Activated T-cell treated with anti-CD3 and anti-CD28 coated beads, Interleukin-2, amount 50 U/mL, for 24 hours (primary cell): ENCODE measurements at places on chromosomes 11 and 22.

- DNase-seq, result peak; percentile 48
These were observed 581 bp upstream of the EIF3L start for GRCh38 chr22:37848587-37849088.

- no peak for DNase-seq
These were observed 6.3 kb downstream of the DEAF1 start for GRCh38 chr11:688681-689080.

DNA sequence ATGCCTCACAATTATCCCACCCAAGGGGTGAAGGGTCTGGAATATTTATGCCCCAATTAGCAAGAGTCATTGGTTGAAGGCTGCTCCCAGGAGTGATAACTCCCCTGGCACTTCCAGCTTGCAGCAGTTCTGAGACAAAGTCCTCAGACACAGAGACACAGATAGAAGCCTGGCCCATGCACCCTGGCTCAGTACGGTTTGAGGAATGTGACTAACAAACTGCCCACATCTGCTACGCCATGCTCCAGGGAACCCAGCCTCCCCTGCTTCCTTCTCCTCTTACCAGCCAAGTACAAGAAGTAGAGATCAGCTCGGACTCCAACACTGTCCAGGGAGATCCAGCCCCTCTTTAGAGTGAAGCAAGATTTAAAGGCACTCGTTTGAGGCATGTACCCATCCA, 48.5 kb upstream of the BMAL1 start:
- DNase-seq, result no peak

DNA sequence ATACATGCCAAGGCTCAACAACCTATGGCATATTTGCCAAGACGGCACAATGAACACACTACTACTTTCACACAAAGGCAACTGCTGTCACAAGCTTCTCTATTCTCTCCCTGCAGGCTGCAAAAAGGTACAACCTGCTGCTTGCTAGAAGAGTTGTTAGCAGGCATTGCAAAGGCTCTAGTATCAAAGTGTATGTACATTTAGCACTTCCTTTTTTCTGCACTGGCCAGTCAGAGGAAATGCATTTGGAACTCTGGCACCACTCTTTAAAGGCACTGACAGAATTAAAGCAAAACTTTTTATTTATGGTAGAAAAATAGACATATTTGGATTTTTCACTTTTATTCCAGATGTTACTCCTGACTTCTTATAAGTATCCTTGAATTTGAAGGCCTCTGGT, 125.9 kb downstream of the CWF19L2 start:
- DNase-seq, result no peak

GRCh38 chr22:19703869-19704268, 10.4 kb upstream of the SEPTIN5 start:
- DNase-seq, result no peak

- DNase-seq, result no peak
These were observed 4.7 kb downstream of the BSX start for GRCh38 chr11:122976734-122977469.

DNA sequence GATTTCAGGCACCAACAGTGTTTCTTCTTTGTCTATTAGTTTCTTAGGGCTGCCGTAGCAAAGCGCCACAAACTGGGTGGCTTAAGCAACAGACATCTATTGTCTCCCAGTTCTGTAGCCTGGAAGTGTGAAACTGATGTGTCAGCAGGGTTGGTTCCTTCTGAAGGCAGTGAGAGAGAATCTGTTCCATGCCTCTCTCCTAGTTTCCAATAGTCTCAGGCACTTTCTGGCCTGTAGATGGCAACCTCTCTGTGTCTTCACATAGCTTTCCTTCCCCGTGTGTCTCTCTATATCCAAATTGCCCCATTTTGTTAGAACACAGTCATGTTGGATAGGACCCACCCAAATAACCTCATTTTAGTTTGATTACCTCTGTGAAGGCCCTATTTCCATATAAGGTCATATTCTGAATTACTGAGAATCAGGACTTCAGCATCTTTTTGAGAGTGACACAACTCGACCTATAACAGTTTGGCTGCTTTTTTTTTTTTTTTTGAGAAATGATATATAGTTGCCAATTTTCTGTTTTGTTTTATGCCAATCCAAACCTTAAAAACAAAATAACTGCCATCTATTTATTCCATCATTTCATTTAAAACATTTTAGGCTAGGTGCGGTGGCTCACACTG, 108.2 kb downstream of the SLC36A4 start:
- no peak for DNase-seq

GRCh38 chr11:74255741-74256375, 55.6 kb downstream of the P4HA3 start:
- peak; percentile 60 for DNase-seq

GRCh38 chr22:38213990-38214301, 12.2 kb downstream of the MAFF start:
- DNase-seq, result no peak

DNA sequence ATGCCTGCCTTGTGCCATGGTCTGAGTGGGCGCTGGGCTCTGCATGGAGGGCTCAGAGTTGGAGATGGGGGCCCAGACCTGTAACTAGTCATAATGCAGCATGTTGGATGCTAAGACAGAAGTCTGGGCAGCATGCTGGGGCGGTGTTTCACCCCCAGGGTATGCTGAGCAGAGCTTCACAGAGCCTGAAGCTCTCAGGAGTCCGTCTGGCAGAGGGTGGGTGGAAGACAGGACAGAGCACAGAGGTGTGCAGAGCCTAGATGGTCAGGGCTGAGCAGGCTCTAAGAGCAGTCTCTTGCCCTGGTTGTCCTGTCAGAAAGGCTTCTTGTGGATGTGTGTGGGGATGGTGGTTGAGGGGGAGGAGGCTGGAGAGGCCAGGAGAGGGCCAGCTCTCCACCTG, 7.2 kb downstream of the TAF6L start:
- no peak for DNase-seq

- DNase-seq, result no peak
These were observed 566 bp downstream of the DDB1 start for GRCh38 chr11:61332281-61332796.
